Retinal pigment epithelial cell (primary cell): ENCODE measurements at places on chromosomes 2 and 18.

- DNase-seq, result no peak
Observed at GRCh38 chr18:52288403-52289004, 51.5 kb upstream of the DCC start.

GRCh38 chr18:22999212-22999611 is 66.1 kb downstream of the RBBP8 start:
- DNase-seq, result no peak

GRCh38 chr2:30984148-30984547 is 154.1 kb downstream of the GALNT14 start:
- no peak for DNase-seq

GRCh38 chr2:16129716-16130540 is 189.6 kb downstream of the MYCN start:
- no peak for DNase-seq

DNA sequence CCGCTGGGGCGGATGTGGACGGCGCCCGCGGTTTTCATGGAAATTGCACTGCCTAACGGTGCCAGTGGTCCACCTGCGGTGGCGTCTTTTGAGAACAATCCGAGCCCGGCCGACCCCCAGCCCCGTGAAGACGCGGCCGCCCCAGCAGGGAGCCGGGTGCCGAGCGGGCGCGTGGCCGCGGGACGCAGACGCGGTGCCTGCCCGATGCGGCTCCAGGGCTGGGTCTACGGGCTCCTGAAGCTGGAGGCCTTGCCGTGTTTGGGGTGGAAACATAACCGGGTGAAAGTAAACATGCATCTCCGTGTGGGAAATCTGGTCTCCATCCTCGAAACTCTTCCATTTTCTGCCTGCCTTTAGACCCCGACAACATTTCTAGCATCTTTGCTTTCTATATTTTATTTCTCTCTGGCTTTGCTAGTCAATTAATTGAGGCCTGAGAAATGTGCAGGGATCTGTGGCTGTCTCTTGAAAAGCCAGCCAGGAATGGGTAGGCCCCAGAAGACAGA is 572 bp downstream of the INPP4A start:
- no peak for DNase-seq

DNA sequence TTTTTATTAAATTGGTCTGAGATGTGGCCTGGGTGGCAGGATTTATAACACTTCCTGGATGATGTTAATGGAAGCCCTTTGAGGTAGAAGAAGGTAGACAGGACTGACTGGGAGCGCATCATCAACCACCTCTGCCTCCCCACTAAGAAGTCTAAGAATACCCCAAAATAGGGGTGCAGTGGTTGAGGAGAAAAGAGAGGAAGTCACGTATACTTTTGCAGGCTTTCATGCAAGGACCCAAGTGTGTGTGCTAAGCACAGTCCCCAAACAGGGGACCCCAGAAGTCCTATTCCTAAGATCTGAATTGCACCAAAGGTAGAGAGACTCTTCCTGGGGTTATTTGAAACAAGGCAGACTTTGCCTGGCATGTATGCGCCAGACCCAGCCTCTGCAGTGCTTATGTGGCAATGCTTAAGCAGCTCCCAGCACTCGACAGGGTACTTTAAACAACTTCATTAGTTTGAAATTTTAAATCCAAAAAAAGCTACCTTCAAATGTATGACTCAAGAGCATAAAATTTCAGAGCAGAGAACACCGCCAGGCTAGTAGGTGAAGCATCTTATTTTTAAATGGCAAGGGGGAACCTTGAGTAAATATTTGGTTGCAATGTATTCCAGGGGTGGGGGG is 35.3 kb downstream of the BCL2 start:
- no peak for DNase-seq

GRCh38 chr2:235453605-235454151 is 40.2 kb upstream of the AGAP1 start:
- no peak for DNase-seq

GRCh38 chr18:24115628-24116027 is 23.2 kb upstream of the CABYR start:
- DNase-seq, result no peak

DNA sequence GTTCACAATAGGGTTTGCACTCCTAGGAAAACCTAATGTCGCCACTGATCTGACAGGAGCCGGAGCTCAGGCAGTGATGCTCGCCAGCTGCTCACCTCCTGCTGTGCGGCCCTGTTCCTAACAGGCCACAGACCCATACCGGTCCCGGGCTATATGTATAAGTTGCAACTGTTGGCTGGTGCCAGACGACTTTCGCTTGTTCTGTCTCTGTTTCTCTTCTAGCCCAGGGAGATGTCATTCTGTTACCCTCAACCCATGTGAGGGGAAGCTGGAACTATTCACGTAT is 170.3 kb downstream of the BCL2 start:
- no peak for DNase-seq

GRCh38 chr2:149733936-149734685 is 146.5 kb upstream of the MMADHC start:
- no peak for DNase-seq

DNA sequence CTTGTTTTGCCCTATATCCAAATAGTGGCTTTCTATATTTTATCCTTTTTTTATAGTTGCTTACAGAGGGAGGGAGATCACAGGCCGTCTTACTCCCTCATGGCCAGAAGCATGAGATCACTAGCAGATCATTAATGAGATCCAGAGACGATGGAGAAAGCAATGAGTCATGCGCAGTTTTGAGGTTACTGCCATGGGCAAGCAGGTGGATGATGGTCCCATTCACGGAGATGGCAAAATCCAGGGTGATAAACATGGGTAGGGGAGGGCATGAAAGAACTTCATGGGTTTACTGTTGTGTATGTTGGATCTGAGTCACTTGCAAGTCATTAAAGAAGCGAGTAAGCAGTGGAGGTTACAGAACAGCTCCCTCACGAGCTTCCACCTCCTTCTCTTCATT is 60.4 kb downstream of the C18orf63 start:
- DNase-seq, result no peak

GRCh38 chr2:18961991-18962421 is 372.6 kb upstream of the NT5C1B start:
- no peak for DNase-seq

DNA sequence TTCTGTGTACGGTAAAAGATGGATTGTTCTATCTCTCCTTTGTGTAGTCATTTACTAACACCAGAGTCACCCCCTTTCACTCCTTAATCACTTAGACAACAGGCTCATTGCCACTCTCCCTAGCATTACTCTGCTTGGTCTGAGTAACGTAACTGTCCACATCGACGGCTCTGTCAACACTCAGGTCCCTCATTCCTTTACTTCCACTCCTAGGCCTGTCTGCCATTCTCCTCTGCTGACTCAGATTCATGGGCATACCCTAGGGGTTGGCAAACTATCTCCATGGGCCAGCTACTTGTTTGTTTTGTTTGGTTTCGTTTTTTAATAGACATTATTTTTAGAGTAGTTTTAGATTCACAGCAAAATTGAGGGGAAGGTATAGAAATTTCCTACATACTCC is 243.9 kb downstream of the NR4A2 start:
- no peak for DNase-seq

DNA sequence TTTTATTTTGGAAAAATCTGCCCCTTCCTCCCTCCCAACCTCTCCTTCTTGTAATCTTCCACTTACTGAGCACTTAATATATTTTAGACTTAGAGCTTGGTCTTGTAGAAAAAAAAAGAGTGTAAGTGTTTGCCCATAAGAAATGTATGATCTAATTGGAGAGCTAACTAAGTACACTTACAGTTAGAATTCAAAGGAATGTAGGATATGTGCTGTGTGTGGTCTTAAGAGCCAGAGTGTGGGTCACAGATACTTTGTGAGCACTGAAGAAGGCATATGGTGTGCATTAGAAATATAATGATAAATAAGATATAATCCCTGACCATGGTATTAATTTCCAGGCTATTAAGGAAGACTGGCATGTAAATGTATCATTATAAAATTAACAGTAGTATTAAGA is 91.8 kb upstream of the ZNF521 start:
- DNase-seq, result no peak

- DNase-seq, result no peak
Observed at GRCh38 chr2:25707927-25708590, 34.7 kb upstream of the DTNB start.

DNA sequence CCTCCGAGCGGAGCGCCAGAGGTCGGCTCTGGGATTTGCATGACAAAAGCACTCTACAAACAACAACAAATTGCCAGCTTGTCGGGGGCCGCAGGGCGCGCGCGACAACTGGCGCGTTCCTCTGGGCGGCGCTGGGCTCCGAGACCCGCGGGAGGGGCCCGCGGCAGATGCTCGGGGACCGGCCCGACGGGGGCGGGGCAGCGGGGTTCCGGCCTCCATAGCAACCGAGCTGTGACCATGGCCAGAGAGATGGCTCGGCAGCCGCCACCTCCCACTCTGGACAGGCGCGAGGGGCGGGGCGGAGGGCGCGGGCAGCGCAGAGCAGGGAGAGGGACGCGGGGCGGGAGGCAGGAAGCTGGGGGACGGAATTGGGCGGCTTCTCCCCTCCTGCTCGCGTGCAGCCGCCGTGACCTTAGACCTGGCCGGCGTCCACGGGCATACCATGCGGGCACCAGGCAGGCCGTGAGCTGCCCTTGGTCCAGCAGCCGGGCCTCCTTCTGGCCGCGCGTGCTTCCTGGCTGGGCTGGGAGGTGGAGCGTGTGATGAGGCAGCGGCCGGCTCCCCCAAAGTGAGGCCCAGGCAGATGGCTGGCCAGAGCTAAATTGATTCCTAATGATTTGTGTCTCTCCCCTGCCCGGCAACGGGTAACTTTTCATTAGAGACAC is 171.5 kb downstream of the CELF4 start:
- DNase-seq, result no peak

- DNase-seq, result no peak
Observed at GRCh38 chr2:169743549-169743948, 9.9 kb downstream of the KLHL23 start.

GRCh38 chr2:216453955-216454614 is 41.8 kb downstream of the SMARCAL1 start:
- no peak for DNase-seq

- DNase-seq, result no peak
Observed at GRCh38 chr18:32418148-32418547, 52.5 kb downstream of the GAREM1 start.

DNA sequence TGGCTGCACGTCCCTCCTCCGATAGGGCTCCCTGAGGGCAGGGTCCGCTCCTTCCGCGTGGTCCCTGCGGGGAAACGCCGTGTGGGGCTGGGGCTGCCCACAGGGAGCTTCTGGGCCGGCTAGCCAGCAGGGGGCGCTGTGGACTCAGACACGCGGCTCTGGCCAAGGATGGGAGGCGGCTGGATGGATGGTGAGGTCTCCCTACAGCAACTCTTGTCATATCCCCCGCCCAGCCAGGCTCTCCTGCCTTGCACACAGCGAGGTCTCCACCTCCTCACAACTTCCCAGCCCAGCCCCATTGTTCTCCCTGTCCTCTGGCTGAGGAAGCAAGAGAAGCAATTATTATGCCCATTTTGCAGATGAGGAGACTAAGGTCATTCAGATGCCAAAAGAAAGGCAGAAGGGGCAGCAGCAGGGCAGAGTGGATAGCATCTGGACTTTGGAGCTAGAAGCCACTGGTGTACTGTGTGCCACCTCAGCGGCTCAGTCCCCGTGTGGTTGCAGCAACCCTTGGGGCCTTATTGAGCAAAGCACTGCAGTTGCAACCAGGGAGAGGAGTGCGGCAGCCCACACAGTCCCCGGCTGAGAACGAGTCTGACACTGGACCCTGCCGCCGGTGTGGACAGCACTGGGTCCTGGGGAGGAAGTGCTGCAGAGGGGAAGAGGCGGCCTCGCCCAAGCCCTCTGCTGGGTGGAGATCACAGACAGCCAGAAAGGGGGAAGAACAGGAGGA is 99.0 kb downstream of the ZFP36L2 start:
- no peak for DNase-seq

GRCh38 chr2:208906330-208906729 is 499.7 kb downstream of the PTH2R start:
- no peak for DNase-seq

DNA sequence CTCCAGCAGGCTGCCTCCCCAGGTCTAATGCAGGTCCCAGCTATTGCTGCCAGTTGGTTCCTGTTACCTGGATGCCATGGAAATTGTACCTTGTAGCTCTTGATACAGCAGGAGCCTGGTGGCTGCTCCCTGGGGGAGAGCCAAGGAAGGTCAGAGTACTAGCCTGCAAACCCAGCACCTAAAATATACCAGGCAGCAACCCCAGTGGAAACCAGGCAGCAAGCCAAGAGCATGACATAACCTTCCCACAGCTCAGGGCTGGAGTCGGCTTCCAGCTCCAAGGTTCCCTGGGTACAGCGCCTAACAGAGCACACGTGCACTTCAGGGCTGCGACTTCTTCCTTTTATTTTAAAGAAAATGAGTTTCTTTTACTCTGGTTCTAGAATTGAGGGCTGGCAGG is 30.3 kb downstream of the TNP1 start:
- DNase-seq, result peak; percentile 52

DNA sequence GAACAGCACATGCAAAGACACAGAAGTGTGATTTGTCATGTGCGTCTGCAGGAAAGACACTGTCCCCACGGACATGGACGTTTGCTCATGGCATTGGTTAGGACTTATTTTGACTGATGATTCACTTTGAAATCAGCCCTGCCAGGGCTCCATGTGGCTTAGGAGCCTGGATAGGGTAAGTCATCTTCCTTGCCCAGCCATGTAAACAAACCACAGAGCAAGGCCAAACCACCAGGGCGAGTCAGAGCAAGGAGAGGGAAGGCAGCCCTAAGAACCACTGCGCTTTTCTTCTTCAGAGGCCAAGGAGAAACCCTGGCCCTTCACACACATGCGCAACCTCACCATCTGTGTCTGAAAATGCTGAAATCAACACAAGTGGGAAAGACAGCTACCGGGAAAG is 88.8 kb downstream of the GFPT1 start:
- DNase-seq, result no peak

DNA sequence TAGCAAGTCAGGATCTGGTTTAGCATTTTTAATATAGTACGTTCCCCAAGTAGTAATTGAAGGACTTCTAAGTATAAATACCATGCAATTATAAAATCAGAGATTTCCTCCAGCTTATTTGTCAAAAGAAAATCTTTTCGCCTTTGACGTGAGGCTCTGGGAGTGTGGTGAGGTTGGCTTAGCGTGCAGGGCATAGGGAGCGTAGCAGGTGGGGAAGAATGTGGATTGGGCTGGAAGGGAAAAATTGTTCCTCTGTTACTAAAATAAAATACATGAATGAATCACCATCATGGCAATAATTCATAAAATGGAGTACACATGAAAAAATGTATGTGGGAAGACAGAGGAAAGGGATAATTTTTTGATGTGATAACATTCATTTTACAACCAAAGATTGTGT is 5.4 kb upstream of the IL1RL2 start:
- DNase-seq, result no peak

DNA sequence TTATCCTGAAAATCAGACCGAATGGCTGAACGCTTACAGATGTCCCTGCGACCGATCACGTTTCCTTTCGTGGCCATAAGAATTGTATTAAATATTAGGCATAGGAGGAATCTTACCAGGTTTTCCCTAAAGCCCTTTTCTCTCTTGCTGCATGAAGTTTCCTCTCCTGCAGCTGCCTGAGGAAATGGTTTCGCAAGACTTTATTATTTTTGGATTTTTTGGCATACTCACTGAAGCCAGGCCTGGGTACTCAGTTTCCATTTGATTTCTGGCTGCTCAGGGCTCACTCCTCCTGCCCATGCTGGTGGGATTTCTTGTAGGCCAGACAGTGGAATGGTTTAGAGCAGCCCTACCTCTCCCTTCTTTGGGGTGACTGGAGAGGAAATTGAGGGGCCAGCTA is 114.0 kb downstream of the KLHL29 start:
- no peak for DNase-seq

- DNase-seq, result no peak
Observed at GRCh38 chr2:177405029-177405692, 12.6 kb downstream of the AGPS start.
